Activated CD4-positive, alpha-beta T cell treated with anti-CD3 and anti-CD28 coated beads, Interleukin-2, amount 50 U/mL, for 48 hours (primary cell): ENCODE measurements at places on chromosomes 13 and 19.

DNA sequence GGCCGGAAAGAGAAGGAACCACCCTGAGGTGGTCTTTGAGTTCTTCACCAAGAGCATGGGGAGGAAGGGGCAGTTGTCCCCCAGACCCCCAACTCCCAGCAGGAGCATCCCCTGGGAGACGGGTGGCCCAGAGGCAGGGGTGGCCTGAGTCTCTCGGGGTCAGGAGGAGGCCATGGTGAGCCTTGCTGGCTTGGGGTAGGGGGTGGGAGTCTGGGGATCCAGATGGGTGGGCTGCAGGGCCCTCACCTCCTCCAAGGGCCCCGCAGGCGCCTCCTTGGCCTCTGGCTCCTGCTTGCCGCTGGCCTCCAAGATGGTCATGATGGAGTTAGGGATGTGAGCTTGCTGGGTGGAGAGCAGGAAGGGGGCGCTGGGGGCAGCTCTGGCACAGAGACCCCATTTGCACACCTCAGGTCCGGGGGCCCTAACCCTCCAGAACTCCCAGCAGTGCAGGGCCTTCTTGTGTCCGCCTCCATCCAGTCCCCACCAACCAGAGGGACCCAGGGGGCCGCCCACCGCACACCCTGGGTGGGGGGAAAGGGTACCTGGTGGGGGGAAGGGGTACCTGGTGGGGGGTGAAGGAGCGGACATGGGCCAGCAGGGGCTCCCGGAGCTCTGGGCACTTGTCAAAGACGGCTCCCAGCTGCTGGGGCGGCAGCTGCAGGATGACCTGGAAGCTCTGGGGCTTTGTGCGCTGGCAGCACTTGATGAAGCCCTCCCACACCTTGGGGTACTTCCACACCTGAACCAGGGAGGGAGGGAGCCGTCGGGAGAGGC, 1.3 kb upstream of the RSPH6A start:
- no peak for DNase-seq

DNA sequence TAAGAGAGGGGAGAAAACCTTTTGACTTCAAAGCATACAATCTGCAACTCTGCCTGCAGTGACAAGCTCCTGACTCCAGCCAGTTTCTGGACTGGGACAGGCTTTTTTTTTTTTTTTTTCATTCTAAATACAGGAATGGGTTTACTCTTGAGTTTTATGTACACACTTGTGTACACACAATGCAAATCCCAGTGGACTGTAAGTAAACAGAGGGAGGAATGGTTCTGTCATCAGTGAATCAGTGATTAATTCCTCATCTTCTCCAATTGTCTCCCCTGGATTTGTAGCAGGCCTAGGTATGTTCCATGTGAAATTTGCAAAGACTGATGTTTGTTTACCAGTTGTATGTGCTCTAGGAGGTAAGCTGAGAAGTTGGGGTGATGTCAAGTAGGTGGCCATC, 184.8 kb downstream of the SHISA2 start:
- DNase-seq, result no peak

- DNase-seq, result peak; percentile 100
Observed at GRCh38 chr19:40465557-40466218, at the start of gene BLVRB. Gene BLVRB, minus strand, starts transcription at chr19:40465745. Its CDS starts 57 bp downstream, at chr19:40465688.

DNA sequence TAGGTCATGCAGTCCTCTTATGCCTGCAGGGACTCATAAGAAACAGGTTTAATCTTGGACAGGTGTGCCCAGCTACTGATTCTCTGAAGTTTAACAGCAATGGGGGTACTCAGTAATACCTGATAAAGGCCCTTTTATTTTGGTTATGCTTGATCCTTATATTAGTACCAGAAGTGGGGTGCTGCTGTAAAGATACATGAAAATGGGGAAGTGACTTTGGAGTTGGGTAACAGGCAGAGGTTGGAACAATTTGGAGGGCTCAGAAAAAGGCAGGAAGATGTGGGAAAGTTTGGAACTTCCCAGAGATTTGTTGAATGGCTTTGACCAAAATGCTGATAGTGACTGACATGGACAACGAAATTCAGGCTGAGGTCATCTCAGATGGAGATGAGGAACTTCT, 14.6 kb upstream of the TMTC4 start:
- no peak for DNase-seq

DNA sequence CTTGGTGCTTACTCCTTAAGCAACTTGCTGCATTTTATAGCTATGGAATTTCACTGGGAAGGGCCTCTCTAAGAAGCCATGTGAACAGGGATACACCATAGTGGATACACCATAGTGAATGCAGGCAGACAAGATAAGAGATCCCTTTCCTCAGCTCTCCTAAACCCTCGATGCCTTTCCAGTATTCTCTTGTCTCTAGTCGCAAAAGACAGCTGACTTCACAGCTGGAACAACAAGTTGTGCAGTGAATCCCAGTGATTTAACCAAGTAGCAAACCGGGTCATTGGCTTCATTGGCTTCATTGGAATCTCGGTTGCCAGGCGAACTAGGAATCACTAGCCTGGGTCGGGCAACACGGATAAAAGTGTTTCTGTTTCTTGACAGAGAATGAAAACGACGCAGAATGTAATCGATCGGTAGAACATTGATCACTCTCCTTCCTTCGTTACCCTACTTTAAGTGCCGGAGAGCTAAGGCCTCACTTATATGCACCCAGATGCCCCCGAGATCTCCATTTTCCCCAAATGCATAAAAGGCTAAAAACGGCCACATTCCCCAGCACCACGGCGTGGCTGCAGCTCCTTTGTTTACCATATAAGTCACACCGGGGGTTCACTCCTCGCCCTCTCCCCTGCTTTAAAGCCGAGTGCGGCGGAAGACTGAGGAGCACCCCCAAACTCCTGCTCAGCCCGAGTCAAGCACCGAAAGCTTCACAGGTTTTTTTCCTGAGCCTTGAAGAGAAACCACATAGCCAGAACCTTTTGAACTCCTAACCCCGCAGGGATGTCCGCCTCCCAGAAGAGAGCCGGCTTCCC, 674 bp downstream of the TRPC4 start:
- DNase-seq, result no peak

DNA sequence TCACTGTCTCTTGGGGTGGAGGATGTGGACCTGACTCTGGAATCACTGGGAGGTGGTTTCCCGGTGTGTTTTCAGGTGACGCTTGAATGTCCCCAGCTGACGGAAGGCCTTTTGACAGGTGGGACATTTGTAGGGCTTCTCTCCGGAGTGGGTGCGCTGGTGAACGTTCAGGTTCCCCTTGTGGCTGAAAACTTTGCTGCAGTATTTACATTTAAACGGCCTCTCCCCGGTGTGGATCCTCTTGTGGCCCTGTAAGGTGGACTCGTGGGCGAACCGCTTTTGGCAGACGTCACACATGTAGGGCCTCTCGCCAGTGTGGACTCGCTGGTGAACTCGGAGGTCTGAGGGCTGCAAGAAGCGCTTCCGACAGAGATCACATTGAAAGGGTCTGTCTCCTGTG, 7.8 kb downstream of the ZSCAN5B start:
- no peak for DNase-seq

GRCh38 chr19:38662537-38663155, 15.2 kb downstream of the ACTN4 start:
- no peak for DNase-seq

DNA sequence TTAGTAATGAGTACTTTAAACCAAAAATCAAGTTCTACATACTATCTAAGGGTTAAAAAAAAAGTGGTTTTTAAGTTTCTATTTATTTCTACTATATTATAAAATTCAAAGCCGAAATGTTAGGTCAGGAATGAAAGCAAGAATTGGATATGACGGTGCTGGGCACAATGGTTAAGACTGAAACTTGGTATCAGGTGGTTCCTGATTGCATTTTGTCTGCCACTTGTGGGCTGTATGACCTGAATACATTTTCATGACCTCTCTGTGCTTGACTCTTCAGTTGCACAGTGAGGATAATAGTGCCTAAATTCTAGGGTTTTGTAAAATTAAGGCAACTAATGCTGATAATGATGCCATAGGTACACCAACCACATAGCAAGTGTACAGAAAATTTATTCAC, 22.3 kb upstream of the ZNF675 start:
- DNase-seq, result no peak

DNA sequence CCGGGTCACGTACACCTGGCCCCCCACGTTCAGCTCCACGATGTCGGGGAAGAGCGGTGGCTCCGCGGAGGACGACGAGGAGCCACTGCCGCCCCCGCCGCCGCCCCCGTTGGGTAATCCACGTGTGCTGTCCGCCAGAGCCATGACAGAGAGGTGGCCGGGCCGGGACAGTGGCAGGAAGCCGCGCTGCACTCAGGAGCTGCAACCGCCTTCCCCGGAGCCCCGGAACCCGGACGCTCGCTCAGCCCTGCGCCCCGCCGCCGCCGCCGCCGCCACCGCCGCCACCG, 257 bp downstream of the KCTD12 start:
- no peak for DNase-seq

DNA sequence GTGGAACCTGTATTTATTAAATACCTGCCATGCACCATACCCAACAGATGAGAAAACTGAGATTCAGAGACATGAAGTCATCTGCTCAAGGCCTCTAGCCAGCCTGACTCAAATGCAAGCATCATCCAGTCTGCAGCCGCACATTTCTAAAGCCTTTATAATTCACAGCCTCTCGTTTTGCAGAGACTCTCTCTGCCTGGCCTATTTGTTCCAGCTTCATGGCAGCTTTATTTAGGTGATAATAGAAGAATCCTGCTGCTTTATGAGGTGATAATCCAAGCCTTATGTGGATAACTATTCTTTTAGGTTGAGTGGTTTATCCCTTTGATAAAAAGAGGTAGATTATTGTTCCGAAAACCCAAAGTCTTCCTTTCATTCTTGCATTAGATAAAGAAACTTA, 58.4 kb downstream of the OXGR1 start:
- no peak for DNase-seq

DNA sequence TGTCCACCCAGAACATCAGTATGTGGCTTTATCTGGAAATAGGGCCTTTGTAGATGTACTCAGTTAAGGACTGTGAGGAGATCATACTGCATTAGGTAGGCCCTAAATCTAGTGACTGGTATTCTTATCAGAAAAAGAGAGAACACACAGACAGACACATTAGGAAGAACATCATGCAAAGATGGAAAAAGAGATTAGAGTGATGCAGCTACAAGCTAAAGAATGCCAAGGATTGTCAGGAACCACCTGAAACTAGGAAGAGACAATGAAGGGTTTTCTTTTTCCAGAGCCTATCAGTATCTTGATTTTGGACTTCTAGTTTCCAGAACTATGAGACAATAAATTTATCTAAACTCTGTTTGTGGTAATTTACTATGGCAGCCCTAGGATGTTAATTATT, 15.0 kb upstream of the DZIP1 start:
- DNase-seq, result no peak

GRCh38 chr13:44137466-44137865, 236.2 kb upstream of the SERP2 start:
- DNase-seq, result no peak

GRCh38 chr19:3094601-3095440, 659 bp downstream of the GNA11 start:
- peak; percentile 33 for DNase-seq

- no peak for DNase-seq
Observed at GRCh38 chr13:81872581-81872980, 1531.7 kb upstream of the SPRY2 start.

DNA sequence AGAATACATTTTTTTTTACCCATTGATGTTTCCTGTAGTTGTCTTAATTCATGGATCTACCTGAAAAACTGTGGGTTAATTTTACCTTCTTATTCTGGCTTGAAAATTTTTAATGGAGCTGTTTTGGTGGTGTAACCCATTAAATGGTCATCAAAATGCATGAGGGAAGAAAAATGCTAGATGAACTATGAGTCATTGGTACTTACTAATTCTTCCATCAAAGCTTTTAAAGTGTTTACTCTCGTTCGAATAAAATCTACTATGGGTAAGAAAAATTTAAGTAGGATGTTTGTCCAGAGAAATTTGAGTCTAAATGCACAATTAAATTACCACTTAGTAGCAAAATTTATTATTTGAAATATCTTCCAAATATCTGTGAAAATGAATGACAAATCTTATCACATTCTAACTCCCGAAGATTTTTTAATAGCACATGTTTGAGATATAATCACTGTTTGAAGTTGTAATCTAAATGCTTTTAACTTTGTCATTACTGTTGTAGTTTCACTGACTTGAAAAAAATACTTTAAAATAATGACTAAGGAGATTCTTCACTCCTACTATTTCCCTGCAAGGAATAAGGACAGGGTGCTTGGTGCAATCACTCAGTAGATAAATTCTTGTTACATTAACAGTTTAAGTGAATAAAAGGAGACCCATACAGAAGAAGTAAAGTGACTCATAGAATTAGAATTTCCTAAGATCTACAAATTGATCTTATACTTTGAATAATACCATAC, 437.7 kb downstream of the IRS2 start:
- DNase-seq, result no peak

DNA sequence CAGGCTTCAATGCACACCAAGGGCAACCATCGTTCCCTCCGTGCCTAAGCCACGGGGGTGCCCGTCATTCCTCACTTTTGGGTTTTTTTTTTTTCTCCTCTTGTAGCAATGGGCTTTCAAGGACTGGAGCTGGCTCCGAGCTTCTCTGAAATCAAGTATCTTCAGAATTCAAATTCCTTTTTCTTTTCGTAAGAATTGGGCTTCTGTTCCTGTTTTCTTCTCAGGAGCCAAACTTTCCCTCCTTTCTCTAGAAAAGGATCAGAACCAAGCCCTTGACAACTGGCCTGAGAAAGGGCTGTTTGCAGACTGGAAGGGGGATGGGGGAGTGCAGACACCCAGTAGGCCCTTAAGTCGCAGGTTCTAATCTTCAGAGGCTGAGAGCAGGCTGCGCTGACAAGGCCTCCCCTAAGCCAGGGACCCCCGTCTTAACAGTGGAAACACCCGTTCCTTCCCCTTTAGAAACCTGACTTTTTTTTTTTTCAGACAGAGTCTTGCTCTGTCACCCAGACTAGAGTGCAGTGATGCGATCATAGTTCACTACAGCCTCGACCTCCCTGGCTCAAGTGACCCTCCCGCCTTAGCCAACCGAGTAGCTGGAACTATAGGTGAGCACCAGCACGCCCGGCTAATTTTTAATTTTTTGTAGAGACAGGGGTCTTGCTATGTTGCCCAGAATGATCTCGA, 51.6 kb downstream of the RFX2 start:
- no peak for DNase-seq

DNA sequence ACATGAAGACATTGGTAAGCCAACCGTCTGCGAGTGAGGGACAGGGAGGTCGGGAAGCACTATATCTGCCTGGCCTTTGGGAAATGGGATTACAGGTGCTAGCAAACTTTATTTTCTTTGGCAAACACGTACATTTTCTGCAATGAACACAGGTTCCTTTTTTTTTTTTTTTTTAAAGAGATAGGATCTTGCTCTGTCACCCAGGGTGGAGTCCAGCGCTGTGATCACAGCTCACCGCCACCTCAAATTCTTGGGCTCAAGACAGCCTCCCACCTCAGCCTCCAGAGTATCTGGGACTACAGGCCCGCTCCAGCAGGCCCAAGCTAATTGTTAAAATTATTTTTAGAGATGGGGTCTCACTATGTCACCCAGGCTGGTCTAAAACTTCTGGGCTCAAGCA, 24.2 kb downstream of the ELAVL1 start:
- DNase-seq, result no peak
